Adrenal gland (tissue), 19 donors: ENCODE measurements at places on chromosomes 6 and 20.

DNA sequence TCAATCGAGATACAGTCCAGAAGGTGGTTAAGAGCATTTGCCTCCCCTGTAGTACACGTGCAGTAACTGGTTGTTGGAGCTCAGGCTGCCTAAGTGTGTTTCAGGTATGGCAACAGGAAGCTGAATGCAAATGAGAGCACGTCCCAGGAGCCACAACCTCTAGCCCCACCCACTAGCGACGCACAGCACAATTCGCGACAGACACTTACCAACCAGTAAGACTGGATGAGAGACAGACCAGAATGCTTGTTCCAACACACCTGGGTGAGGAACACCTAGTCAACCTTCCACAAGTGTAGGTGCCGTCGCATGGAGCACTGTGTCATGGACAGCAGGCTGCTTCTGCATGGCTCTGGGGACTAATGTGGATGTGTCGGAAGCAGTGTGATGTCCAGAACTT, 7.2 kb upstream of the SERPINB1 start:
- H3K27me3 ChIP-seq = no peaks in the 10 kb centered on the region
- H3K27ac ChIP-seq = no peak overlapping the region

- H3K27ac ChIP-seq = no peak overlapping the region
- no peaks in the 10 kb centered on the region for H3K36me3 ChIP-seq
- H3K4me1 ChIP-seq = no peaks in the 10 kb centered on the region
- no peak overlapping the region for H3K4me3 ChIP-seq
Observed at GRCh38 chr6:74491844-74492374, 713.9 kb downstream of the COL12A1 start.

GRCh38 chr6:27890445-27891319, 21.5 kb downstream of the OR2B2 start:
- no peaks in the 10 kb centered on the region for H3K27me3 ChIP-seq
- peak; percentile 51 for DNase-seq
- H3K4me3 ChIP-seq = peak overlapping the region; percentile 13
- peaks cover 9% of the 10 kb centered on the region for H3K4me1 ChIP-seq

DNA sequence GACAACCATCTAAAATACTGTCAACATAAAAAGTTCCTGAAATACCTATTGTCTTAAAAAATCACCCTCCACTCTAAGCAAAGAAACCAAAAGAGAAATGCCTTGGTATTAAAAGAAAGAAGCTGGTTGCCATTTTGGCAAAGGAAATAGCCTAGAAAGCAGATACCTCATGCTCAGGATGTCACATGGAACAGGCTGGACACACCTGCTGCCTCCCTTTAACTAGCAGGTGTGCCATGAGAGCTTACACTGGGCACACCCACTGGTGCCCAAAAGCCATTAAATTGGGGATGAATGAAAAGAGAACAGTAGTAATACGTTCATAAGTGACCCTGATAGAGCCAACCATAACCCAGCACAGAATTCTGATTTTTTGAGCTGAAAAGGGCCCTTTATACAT, 1.5 kb downstream of the SLC23A2 start:
- H3K4me1 ChIP-seq = peaks cover 33% of the 10 kb centered on the region
- no peak for DNase-seq
- H3K27me3 ChIP-seq = no peaks in the 10 kb centered on the region

GRCh38 chr20:35883778-35884540, 70.3 kb downstream of the SCAND1 start:
- no peak overlapping the region for H3K4me3 ChIP-seq
- peaks cover 16% of the 10 kb centered on the region for H3K4me1 ChIP-seq
- peak overlapping the region; percentile 36 for H3K27ac ChIP-seq
- H3K27me3 ChIP-seq = no peaks in the 10 kb centered on the region
- DNase-seq = peak; percentile 89
- H3K36me3 ChIP-seq = no peaks in the 10 kb centered on the region
